ENCODE measurements at places on chromosomes 7 and 10.

DNA sequence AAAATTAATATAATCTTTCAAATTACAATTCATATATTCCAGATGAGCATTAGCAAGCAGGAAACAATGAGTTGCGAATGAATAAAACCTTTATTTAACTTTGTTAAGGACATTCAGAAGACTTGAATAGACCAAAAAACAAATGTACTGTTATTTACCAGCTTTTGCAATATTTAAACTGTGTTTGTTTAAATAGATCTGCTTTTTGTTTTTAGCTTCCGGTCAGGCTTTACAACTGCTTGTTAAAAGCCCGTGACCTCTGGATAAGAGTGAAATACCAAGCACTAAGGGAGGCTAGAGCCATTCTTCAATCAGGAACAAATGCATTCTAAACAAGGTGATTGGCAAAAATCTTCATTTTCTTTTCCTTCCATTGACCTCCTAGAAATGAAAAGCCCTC is 184.9 kb upstream of the GNAI1 start:
- H3K36me3 ChIP-seq: no peaks in the 10 kb centered on the region
- H3K4me1 ChIP-seq: no peaks in the 10 kb centered on the region
- H3K27ac ChIP-seq: no peak overlapping the region
- no peak overlapping the region for H3K4me3 ChIP-seq

DNA sequence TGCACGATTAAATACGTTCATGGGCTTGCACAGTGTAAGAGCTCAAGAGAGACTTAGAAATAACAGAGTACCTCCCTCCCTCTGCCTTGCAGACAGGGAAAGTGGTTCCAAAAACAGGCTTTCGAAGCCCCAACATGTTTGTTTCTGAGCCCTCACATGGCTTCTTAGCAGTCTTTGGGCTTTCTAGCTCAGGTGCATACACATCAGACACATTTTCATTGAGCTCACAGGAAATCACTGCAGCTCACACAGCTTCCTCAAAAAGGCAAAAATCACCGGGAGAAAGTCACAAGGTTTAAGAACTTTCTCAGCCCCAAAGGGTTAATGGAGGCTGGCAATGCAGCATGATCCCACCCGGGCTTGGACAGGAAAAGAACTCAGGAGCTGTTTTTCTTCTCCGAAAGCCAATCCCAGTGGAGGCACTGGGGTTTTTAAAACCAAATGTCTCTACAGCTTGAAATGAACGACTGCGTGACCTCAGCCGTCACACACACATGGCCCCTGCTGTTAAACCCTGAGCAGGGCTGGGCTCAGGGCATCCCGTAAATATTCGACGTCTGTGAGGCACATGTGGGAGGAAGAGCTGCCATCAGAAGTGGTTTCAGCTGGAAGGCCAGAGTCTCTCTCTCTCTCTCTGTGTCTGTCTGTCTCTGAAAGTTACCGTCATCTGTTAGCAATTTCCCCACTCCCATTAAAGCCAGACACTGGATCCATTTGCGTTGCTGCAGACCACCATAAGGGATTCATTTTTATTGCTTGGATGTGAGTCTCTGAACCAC is 69.7 kb downstream of the CALML3 start:
- H3K27me3 ChIP-seq: no peaks in the 10 kb centered on the region
- peaks cover 65% of the 10 kb centered on the region for H3K4me1 ChIP-seq
- peak overlapping the region; percentile 50 for H3K27ac ChIP-seq
- H3K4me3 ChIP-seq: no peak overlapping the region

GRCh38 chr10:76408646-76409045 is 977.2 kb downstream of the LRMDA start:
- H3K27ac ChIP-seq: no peak overlapping the region
- no peaks in the 10 kb centered on the region for H3K36me3 ChIP-seq
- H3K4me3 ChIP-seq: no peak overlapping the region
- no peak for DNase-seq

GRCh38 chr10:75424571-75424970 is 6.9 kb upstream of the LRMDA start:
- H3K27ac ChIP-seq: no peak overlapping the region
- no peaks in the 10 kb centered on the region for H3K36me3 ChIP-seq

- no peaks in the 10 kb centered on the region for H3K36me3 ChIP-seq
- peaks cover 60% of the 10 kb centered on the region for H3K4me1 ChIP-seq
- no peaks in the 10 kb centered on the region for H3K27me3 ChIP-seq
- H3K4me3 ChIP-seq: no peak overlapping the region
- no peak for DNase-seq
Observed at GRCh38 chr10:30818010-30818660, 188.6 kb upstream of the LYZL2 start.
